Left hindlimb (tissue), 1 donor: ENCODE measurements at places on chromosomes 7 and 10.

GRCh38 chr10:129760416-129760815, 203.7 kb downstream of the EBF3 start:
- DNase-seq, result no peak

GRCh38 chr7:94060752-94061151, 56.6 kb upstream of the BET1 start:
- no peak for DNase-seq

- no peak for DNase-seq
Measured at GRCh38 chr10:43892062-43892770, 243.5 kb upstream of the ZNF32 start.

- DNase-seq, result no peak
Measured at GRCh38 chr7:116153050-116153449, 57.3 kb upstream of the TES start.

- no peak for DNase-seq
Measured at GRCh38 chr10:77410523-77410922, 227.1 kb downstream of the KCNMA1 start.

DNA sequence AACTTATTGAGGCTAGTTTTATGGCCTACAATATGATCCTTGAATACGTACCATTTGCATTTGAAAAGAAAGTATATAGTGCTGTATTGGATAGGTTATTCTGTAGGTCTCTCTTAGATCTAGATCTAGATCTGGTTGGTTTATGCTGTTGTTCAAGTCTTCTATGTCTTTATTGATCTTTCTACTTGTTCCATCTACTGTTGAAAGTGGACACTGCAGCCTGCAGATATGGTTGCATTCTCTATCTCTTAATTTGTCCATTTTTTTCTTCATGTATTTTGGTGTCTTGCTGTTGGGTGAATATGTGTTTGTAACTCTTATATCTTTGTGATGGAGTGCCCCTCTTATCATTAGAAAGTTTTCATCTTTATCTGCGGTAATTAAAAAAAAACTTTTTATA, 139.4 kb upstream of the PCDH15 start:
- no peak for DNase-seq

- no peak for DNase-seq
Measured at GRCh38 chr10:31011665-31012022, 20.0 kb downstream of the ZNF438 start.

GRCh38 chr7:156778668-156779067, 114.3 kb downstream of the LMBR1 start:
- DNase-seq, result no peak

DNA sequence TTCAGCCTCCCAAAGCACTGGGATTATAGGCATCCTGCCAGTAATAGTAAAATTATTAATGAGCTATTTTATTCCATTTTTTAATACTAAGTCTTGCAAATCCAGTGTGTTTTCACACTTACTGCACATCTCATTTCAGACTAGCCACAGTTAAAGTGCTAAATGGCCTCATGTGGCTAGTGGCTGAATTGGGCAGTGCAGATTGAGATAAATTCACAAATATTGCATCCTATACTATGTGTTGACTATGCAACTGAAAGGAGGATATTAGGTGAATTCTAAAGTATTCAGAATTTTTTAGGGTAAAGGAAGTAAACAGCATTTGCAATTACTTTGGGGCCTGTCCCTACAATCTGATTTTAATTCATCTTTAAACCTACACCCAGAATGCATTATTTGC, 10.2 kb downstream of the APBB1IP start:
- no peak for DNase-seq

GRCh38 chr10:12212454-12212853, 16.5 kb downstream of the CDC123 start:
- DNase-seq, result no peak
